Activated CD8-positive, alpha-beta memory T cell treated with anti-CD3 and anti-CD28 coated beads for 24 hours (primary cell): ENCODE measurements at places on chromosomes 1 and 21.

- no peak for DNase-seq
Measured at GRCh38 chr1:239677362-239677761, 291.0 kb downstream of the CHRM3 start.

DNA sequence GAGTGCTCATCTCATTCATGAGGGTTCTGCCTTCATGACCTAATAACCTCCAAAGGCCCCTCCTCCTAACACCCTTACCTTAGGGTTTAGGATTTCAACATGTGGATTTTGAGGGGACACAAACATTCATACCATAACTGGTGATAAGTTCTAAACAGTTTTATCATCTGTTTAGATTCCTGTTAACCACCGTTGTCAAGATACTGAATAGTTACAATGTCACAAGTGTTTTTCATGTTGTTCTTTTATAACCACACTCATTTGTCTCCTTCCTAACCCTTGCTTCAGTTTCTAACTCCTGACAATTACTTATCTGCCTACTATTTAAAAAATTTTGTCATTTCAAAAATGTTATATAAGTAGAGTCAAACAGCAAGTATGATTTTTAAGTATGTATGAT is 86.0 kb downstream of the NCAM2 start:
- DNase-seq, result no peak

- no peak for DNase-seq
Measured at GRCh38 chr1:154614901-154615300, 6.9 kb upstream of the ADAR start.

DNA sequence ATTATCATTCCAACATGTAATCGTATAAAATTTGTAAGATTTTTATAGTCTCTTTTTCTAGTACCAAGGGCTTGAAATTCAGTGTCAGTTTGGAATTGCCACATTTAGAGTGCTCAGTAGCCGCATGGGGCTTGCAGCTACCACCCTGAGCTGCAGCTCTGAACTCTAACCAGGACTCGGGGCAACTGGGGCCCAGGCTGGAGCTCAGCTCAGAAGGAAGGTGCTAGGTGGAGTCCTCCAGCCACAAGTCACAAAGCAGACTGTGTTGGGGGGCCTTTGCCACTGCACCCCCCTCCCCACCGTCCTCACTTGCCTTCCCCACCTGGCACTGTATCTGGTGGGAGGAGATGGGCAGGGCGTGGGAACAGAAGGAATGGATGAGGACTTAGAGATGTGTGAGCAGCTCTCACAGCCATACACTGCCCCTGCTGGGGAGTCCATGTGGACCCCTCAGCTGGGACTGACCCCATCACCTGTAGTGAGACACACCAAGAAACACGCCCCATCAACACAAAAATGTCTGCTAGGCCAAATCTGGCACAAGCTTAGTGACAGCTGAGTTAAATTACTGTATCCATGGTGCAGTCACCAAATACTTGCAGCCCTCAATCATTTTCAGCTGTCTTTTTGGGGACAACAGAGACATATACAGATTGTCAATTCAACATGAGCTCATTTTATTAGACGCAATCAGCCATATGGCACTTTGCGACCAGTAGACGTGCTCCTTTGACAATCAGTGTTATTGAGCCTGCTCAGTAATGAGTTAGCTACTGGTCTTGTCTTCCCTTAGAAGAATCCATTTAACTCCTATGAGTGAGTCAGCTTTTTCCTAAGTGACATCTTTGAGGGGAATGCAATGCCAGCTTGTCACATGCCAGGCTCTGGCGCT is 241.7 kb upstream of the RAB4A start:
- no peak for DNase-seq

GRCh38 chr1:195071461-195071860 is 1536.8 kb downstream of the KCNT2 start:
- DNase-seq, result no peak

GRCh38 chr1:224162768-224163167 is 20.3 kb upstream of the DEGS1 start:
- DNase-seq, result no peak
